CD4-positive, alpha-beta memory T cell (primary cell): ENCODE measurements at places on chromosomes 16 and 17.

GRCh38 chr17:39979893-39980350 lies 685 bp upstream of the PSMD3 start:
- no peak for DNase-seq

DNA sequence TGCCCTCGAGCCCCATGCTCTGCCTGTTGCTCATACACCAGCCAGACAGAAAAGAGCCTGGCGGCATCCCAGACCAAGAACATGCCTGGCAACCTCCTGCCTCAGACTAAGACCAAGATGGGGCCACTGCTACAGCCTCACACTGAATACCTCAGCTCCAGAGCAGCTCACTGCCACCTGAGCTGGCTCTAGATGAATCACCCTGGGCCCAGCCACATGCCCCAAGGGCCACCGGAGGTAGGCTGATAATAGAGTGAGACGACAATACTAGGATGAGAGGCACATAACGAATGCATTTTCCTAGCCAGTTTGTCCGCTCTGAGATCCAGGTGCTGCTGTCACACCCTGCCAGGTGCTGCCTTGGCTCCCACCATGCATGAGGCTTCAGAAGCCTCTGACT lies 13.0 kb downstream of the PIP4K2B start:
- no peak for DNase-seq

DNA sequence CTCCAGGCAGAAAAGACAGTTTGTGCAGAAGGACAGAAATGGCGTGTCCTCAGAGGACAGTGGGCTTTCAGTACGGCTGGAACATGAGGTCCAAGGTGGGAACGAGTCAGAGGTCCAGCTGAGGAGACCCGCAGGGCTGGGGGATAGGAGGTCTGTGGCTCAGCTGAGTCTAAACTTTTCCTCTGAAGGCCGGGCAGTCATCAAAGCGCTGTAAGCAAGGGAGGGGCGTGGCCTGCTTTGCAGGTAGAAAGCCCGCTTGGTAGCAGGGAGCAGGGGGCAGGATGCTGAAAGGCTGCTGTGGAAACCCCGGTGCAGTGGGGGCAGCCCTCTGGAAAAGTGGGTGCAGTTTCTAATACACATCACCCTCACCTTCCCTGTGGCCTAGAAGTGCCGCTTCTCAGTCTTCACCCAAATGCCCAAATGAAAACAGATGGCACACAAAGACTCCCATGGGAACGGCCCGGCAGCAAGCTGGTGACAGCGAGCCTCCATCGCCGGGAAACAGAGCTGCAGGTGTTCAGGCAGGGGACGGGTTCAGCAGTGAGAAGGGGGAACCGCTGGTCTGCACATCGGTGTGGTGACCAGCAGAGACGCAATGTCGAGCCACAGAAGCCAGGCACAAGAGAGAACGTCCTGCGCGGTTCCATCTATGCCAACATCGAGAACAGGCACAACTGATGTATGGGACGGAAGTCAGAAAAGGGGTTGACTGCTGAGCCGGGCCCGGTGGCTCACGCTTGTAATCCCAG lies 12.2 kb upstream of the OSGIN1 start:
- no peak for DNase-seq

GRCh38 chr16:8630255-8630953 lies 8.9 kb downstream of the METTL22 start:
- no peak for DNase-seq

DNA sequence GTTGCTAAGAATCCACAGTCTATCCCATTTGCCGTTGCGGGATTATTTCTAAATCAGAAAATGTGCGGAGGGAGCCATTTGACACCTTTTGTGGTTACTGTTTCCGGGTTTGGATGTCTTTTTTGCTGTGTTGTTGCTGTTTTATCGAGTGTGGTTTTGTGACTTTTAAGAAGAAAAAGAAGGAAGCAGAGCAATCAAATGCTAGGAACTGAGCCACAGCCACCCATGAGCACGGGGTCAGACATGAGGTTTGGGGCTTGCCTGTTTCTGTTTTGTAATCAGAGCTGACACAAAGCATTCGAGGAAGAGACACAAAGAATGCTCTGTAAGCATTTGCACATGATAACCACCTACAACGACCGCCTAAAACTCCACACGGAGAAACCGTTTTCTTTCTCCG lies 53.1 kb upstream of the CHMP6 start:
- DNase-seq, result peak; percentile 54
